Hematopoietic multipotent progenitor cell treated with erythropoietin and hydrocortisone succinate and interleukin-3 and kit ligand, for 8 days (in vitro differentiated cells): ENCODE measurements at places on chromosomes 3 and 15.

DNA sequence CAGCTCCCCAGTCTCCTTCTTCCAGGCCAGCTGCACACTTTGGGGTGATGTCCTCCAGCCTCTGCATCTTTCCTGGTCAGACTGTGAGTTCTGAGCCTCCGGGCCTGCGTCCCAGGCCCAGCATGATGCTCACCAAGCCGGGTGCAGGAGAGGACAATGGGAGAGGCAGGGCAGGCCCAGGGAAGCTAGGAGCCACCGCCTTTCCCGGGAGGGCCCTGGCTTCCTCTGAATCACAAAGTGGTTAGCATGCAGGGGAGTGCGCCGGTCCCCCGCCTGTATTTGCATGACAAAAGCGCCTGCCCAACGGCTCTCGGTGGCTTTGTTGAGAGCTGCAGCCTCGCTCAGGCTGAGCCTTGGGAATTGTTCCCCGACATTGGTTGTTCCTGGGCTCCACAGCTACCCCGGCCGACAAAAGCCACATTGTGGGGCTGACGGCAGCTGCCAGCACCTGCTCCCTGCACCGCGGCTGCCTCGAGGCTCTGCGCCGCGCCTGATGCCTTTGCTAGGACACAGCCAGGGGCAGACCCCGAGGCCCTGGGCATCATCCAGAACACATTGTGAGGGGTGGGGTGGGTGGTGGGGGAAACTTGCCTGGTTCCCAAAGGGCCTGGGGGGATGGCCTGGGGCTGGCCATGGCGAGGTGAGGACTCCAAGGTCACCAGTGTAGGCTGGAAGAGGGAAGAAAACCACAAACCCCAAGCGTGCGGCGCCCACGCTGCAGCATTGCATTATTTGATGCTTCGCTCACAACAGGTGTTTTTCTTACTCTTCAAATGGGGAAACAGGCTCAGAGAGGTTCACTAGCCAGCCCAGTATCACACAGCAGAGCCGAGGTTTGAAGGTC is 20.0 kb upstream of the KLF13 start:
- no peak for DNase-seq

- DNase-seq = peak; percentile 52
These were observed 38.6 kb downstream of the ACSBG1 start for GRCh38 chr15:78195735-78196201.

GRCh38 chr15:69893086-69893485 is 204.6 kb downstream of the TLE3 start:
- no peak for DNase-seq

DNA sequence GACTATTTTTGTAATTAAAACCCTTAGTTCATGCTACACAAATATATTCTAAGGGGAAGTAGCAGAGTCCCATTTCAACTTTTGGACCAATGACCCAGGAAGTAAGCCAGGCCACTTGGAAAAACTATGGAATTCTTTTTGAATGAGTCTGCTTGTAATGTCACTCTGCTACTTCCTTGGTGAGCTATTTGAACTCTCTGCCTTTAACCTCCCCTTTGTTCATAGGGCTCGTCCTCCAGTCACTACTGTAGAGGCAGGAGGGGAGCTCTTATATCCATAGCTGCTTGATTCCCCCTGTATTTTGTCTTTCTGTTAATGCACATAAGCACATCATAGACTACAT is 119.6 kb downstream of the UACA start:
- no peak for DNase-seq

DNA sequence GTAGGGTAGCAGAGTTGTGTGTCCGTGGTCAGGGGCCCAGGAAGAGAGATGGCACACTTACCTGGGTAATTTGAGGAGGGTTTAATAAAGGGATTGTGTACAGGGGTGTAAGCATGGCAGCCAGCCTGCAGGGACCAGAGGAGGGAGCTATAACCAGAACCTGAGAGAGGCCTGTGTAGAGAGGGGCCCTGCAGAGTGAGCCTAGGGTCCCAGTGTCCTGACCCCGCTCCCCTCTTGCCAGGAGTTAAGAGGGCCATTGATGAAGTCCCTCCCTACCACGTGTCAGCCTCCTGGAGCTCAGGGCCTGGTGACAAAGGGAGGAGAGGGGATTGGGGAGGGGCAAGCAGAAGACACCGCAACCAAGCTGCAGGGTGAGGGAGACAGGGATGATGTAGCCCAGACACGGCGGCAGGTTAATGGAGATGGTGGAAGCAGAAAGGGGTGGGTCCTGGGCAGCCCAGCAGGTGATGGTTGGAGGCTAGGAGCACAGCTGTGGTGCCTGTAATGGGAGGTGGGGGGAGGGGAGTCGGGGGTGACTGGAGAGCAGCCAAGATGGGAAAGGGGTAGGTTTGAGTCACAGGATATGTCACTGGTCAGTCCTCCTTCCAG is 165.4 kb upstream of the TOPAZ1 start:
- DNase-seq = no peak

DNA sequence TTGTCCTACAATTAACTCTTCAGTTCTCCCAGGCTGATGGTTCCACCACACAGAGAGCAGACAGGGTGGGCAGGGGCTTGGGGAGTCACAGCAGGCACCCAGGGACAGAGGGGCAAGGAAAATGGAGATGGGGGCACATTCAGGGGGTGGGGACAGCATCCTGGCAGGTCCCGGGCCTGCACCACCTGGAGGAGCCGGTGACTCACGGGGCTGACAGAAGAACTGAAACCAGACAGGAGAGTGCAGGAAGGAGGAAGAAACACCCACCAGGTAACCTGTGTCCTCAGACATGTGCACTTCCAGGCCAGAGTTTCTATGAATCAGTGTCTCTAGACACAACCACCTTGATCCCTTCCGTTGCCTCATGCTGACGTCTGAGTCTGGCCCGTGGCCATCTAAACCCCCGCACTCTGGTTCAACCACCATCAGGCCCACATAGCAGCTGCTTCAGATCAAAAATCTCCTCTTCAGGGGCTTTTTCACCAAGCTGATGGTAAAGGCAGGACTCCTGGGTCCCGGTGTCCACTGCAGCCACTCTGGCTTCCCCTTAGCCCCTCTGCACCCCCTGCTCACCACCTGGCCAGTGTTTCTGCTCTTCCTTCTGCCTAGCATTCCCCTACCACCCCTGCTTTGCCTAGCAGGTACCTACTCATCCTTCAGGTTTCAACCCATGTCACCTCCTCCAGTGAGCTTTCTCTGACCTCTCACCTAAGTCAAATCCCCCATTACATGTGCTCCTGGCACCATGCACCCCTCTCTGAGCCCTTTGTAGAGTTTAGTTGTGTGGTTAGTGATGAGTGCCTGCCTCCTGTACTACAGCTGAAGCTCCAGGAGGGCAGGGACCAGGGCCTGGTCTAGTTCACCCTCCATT is 16.5 kb upstream of the CYP11A1 start:
- no peak for DNase-seq

DNA sequence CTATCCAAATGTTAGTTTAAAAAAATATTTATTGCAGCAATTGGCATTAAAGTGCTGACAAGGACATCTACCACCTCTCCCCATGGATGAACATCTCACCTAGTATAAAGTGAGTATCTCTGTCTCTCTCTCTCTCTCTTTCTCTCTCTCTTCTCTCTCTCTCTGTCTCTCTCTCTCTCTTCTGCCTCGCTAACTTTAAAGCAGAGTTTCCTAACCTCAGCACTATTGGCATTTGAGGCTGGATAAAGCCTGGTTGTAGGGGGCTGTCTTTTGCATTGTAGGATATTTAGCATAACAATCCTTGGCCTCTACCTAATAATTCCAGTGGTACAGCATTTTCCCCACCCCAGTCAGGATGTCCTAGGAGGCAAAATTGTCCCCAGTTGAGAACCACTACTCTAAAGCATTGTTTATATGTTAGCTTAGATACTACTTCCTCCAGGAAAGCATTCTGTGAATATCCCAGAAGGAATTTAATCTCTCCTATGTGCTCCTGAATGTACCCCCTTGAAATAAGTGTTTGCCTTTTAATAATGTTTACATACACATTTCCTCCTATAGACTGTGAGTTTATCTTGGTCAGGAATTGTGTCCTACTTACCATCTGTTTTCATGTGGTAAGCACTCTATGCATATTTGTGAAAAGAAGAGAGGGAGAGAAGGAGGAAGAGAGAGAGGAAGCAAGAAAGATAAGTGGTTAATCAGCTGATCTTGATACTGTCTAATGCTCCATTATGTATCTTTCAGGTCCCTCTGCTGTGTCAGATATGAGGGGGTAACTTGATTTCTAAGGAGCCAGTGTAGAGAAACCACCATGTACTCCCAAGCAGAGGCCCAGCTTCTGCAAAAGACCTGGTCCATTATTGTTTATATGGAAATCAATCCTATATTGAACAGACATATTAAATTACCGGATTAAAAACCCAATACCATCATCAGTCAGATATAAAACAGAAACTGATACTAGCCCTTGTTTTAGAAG is 346.6 kb downstream of the RBMS3 start:
- DNase-seq = no peak

DNA sequence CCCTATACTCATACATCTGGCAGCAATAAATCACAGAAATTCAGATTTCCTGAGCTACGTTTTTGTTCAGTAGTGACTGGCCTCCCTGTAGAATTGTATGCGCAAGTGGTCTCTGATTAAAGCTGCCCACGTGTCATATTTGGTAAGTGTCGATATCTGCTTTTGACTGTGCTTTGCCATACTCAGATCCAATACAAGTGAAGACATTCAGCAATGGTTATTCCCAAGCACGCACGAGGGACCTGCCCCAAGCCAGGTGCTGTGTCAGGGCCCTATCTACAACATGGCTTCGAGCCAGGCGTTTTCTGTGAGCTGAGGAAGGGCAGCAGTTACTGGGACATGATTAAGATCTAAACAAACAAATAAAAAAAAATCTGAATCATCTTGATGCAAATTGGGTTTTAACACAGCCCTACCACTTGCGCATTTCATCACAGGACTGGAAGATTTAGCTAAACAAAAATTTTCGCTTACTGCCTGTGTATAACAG is 47.2 kb upstream of the ICE2 start:
- DNase-seq = no peak

DNA sequence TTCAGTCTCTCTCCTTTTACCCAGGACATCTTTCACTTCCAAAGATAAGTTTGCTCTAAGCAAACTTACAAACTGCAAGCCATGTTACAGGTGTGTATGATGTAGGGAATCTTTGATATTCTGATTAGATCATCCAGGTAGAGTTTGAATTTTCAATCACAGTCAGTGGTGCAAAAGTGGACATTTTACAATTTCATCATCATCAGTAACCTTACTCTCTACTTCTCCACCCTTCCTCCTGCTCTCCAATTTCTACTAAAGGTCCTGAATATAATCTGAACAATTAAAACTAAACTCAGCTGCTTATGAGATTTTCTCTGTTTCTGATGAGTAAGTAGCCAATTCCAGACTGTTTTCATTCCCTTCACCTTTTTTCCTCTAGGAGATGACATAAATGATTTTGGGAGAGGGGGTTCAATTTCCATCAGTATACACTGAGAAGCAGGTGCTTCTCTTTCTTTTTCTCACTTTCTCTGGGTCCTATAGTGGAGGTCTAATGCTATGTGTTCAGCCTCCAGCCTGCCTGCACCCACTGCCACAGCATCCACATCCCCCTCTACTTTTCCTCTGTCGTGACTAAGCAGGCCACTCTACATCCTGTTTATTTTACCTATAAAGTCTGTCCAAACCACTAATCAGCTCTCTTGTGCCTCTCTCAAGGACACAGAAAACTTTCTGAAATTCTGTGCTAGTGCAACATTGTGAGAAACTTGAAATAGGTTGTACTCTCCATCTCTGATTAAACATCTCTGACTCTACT is 27.6 kb downstream of the SUCNR1 start:
- no peak for DNase-seq

GRCh38 chr15:43105077-43105736 is 631 bp downstream of the UBR1 start:
- peak; percentile 53 for DNase-seq

- no peak for DNase-seq
These were observed 528 bp downstream of the RBPMS2 start for GRCh38 chr15:64774629-64775493.

DNA sequence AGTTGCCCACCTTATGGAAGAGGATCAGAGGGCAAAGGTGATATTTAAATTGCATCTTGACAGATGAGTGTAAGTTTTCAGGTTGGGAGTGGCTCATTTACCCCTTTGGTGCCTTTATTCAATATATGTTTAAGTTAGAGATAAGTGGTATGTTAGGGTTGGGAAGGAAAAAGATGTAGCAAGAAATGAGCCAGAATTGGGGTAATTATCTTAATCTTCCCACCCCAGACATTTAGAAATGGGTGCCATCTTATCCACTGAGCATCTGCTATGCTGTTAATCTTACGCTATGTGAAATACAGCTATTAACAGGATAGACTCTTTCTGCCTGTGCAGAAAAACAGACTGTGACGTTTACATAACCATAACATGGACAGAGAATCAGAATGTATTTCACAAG is 6.3 kb downstream of the CMTM7 start:
- peak; percentile 68 for DNase-seq

DNA sequence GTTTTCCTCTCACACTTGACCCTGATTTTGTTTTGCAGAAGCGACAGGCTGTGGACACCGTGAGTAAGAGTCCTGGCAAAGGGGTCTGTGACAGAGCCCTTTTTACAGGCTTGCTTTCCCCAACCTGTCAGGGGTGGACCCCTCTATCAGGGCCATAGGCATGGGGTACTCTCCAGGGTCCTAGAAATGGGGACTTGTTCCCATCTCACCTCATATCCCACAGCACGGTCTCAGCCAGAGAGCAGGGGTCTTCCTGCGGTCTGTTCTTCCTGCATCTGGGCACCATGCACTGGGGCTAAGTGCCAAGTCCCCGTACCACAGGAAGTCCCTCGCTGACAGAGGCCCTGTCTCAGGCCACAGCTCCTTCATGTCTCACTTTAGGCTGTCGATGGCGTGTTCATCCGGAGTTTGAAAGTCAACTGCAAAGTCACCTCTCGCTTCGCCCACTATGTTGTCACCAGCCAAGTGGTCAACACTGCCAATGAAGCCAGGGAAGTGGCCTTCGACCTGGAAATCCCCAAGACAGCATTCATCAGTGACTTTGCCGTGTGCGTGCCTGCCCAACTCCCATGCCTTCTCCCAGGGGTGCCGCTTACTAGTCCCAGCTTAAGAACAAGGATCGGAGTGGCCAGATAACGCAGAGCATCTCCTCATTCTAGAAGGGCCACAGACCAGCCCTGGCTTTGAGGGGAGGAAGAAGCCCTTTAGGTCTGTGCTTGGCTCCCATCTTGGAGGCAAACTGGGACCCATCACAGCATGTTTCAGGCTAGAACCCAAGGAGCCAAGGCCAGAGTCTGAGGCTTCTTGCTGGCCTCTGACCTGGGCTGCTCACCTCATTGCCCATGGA is 783 bp downstream of the ITIH1 start:
- no peak for DNase-seq

DNA sequence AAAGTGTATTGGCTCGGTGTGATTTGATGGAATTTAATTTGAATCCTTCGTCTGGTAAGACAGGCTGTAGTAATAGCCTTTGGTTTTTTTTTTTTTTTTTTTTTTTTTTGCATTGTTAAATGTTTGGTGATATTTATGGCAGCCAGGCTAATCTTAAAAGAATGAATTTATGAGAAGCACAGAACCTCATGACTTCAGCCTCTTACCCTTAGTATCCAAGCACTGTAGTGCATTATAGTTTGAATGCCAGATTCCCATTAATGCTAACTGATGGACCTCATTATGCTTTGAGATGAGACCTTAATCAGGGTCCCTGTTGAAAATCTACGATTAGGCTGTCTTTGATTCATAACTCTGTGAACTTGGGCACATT is 110.6 kb upstream of the SAMMSON start:
- no peak for DNase-seq

- DNase-seq = no peak
These were observed 281.8 kb upstream of the TGFBR2 start for GRCh38 chr3:30324587-30324986.

- no peak for DNase-seq
These were observed 203.6 kb upstream of the WNT5A start for GRCh38 chr3:55690726-55691125.

- DNase-seq = no peak
These were observed 78.3 kb downstream of the EEFSEC start for GRCh38 chr3:128231606-128232005.
